ENCODE measurements at places on chromosomes 7 and 10. TPM values are rescaled to one million over a fixed set of nuclear protein-coding genes. Genes with fewer than 3 reads are reported as not detected.

HTR5A gene
- not detected for total RNA-seq

MDH2 gene
- total RNA-seq: 272 TPM

RGR gene
- total RNA-seq: not detected

SLC29A4 gene
- total RNA-seq: 3.7 TPM

CALHM1 gene
- total RNA-seq: not detected

TMEM72 gene
- 0.15 TPM for total RNA-seq

TWIST1 gene
- total RNA-seq: 1.9 TPM

MACC1 gene
- total RNA-seq: not detected

SCART1 gene
- 0.24 TPM for total RNA-seq

ANKRD61 gene
- not detected for total RNA-seq

AKR1D1 gene
- total RNA-seq: not detected

CYREN gene
- 31.4 TPM for total RNA-seq

PDE6C gene
- not detected for total RNA-seq

GLUD1 gene
- total RNA-seq: 88.6 TPM

CHST15 gene
- 7.0 TPM for total RNA-seq

NEUROD6 gene
- total RNA-seq: not detected

CLDN3 gene
- not detected for total RNA-seq

DENND10 gene
- total RNA-seq: 25.9 TPM

- peak overlapping the region; percentile 61 for H3K27ac ChIP-seq
- H3K4me1 ChIP-seq: no peaks in the 10 kb centered on the region
- no peaks in the 10 kb centered on the region for H3K27me3 ChIP-seq
- no peaks in the 10 kb centered on the region for H3K36me3 ChIP-seq
- no peak for DNase-seq
- no peak overlapping the region for H3K4me3 ChIP-seq
Observed at GRCh38 chr7:134480730-134481129, 21.8 kb upstream of the AKR1B1 start.

DNA sequence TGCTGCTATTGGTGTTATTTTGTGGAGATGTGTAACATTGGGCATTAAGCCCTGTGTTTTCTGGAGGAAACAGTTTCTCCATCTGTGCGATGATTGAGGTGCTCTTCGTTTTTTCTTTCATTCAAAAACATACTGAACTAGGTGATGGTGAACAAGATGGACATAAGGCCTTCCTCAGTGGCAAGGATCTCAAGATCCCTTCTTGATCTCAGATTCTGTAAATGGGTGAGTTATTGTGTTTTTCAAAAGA is 759 bp upstream of the ELAPOR2 start:
- H3K27me3 ChIP-seq: no peaks in the 10 kb centered on the region
- H3K27ac ChIP-seq: peak overlapping the region; percentile 55
- peak overlapping the region; percentile 73 for H3K4me3 ChIP-seq
- DNase-seq: no peak
- no peaks in the 10 kb centered on the region for H3K36me3 ChIP-seq

DNA sequence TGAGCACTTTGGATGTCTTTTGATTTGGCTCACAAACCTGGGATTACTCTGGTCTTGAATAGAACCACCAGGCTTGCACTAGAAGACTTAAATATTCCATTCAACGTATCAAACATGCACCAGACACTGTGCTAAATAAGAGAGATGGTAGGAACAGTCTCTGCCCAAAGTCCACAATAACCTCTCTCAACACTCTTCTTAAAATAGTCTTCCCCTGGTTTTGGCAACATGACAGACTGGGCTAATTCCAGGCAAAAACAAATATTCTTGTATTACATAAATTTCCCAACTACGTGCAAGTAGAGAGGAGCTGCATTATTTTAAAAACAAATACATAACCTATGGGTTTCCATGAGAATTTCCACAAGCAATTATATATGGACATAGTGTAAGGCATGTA is 64.8 kb upstream of the PAPSS2 start:
- DNase-seq: no peak
- no peaks in the 10 kb centered on the region for H3K27me3 ChIP-seq
- no peak overlapping the region for H3K4me3 ChIP-seq
- no peak overlapping the region for H3K27ac ChIP-seq

DNA sequence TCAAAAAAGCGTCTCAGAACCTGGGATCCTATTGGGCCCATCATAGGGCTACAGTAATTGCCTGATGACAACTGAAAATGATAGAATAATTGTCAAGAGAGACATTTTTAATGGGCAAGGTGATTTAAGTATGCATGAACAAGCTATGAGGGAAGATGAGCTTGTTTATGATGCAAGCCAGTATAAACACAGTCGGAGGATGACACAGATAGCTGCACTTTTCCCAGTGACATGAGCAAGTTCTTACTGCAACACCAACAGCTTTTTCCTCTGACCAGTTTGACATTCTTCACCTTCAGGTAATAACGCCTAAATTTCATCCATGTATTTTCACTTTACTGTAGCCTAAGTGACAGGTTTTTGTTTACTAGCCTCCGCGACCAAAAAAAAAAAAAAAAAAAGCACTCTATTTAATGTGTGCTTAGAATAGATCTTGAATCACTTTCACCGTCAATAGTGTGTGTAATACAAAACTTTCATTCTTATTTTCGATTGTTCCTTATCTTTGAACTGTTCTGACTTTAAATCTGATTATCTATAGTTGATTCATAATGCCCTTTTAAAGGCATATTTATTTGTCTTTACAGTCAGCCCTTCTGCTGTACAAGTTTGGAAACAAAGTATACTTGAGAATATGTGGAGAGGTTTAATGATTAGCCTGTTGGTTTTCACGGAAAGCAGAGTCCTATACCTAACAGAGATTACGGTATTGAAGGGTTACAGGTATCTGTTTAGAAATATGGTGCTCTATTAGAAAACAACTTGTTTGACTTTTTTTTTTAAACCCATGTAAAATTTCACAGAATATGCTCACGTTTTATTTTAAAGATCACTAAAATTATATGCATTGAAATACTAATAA is 1.7 kb downstream of the FOXP2 start:
- no peaks in the 10 kb centered on the region for H3K27me3 ChIP-seq
- DNase-seq: no peak
- H3K4me1 ChIP-seq: no peaks in the 10 kb centered on the region
- H3K36me3 ChIP-seq: no peaks in the 10 kb centered on the region
- H3K4me3 ChIP-seq: no peak overlapping the region
- H3K27ac ChIP-seq: no peak overlapping the region

- no peak overlapping the region for H3K27ac ChIP-seq
- DNase-seq: no peak
- H3K4me1 ChIP-seq: no peaks in the 10 kb centered on the region
Observed at GRCh38 chr10:132706701-132707100, 79.2 kb downstream of the NKX6-2 start.

DNA sequence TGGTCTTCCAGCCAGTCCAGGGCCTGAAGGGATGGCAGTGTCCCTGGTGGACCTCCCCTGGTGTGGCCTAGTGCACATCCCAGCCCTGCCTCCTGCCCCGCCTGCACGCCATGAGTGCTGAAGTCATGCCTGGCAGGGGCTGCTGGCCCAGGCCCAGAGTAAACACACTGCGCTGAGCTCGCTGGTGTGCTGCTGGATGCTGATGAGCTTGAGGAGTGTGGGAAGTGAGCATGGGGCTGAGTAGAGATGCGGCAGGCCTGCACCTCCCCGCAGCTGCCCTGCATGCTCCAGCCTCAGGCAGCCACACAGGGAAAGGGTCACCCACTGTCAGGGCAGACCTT is 43.2 kb downstream of the HTRA1 start:
- DNase-seq: peak; percentile 88
- H3K4me1 ChIP-seq: no peaks in the 10 kb centered on the region
- H3K27me3 ChIP-seq: no peaks in the 10 kb centered on the region
- H3K4me3 ChIP-seq: no peak overlapping the region
- H3K36me3 ChIP-seq: peaks cover 10% of the 10 kb centered on the region
- H3K27ac ChIP-seq: peak overlapping the region; percentile 25

GRCh38 chr10:93652857-93653256 is 40.5 kb downstream of the PDE6C start:
- no peak for DNase-seq
- H3K4me1 ChIP-seq: no peaks in the 10 kb centered on the region
- H3K27ac ChIP-seq: no peak overlapping the region
- H3K27me3 ChIP-seq: no peaks in the 10 kb centered on the region

- peaks cover 8% of the 10 kb centered on the region for H3K4me1 ChIP-seq
- DNase-seq: no peak
- H3K4me3 ChIP-seq: no peak overlapping the region
Observed at GRCh38 chr10:97197030-97197500, 11.3 kb upstream of the SLIT1 start.

GRCh38 chr7:43750016-43750887 is 8.2 kb upstream of the BLVRA start:
- no peak overlapping the region for H3K4me3 ChIP-seq
- no peaks in the 10 kb centered on the region for H3K36me3 ChIP-seq
- no peaks in the 10 kb centered on the region for H3K4me1 ChIP-seq

DNA sequence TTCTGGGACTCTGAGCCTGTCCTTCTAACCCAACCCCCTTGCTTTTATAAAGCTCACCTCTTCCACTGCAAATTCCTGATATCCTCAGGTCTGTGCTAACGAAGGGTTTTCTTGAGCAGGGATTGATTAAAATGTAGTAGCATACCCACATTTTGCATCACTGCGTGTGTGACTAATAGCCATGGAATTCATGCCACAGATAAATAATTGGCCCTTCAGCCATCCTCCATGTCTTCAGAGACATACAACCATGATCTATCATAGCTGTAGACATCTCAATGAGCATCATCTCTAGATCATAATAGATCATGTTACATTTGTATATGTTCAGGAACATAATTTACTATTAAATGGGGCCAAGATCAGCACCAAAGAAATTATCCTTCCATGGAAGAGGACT is 990.3 kb downstream of the KCNMA1 start:
- DNase-seq: no peak
- no peak overlapping the region for H3K27ac ChIP-seq
- no peak overlapping the region for H3K4me3 ChIP-seq
- H3K36me3 ChIP-seq: no peaks in the 10 kb centered on the region
- H3K27me3 ChIP-seq: no peaks in the 10 kb centered on the region

DNA sequence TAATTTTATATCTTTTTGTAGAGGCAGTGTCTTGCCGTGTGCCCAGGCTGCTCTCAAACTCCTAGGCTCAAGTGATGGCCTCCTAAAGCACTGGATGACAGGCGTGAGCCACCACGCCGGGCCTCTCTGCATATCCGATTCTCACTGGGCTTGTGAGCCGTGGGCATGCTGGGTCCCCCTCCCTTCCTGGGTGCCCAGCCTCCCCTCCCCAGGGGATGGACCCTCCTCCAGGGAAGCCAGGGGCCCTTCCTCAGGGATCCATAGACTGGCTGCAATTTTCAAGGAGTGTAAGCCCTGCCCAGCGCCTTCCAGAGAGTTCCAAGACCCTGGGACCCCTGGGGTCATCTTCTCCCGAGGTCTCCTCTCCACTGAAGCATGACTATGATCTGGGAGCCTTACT is 23.7 kb upstream of the ELFN1 start:
- no peak for DNase-seq
- no peaks in the 10 kb centered on the region for H3K36me3 ChIP-seq
- peaks cover 25% of the 10 kb centered on the region for H3K4me1 ChIP-seq
- no peaks in the 10 kb centered on the region for H3K27me3 ChIP-seq

- peaks cover 14% of the 10 kb centered on the region for H3K4me1 ChIP-seq
- DNase-seq: no peak
- no peaks in the 10 kb centered on the region for H3K27me3 ChIP-seq
- H3K36me3 ChIP-seq: no peaks in the 10 kb centered on the region
- H3K27ac ChIP-seq: peak within 1 kb of the TSS; percentile 66
- peak within 1 kb of the TSS; percentile 71 for H3K4me3 ChIP-seq
Observed at GRCh38 chr10:59709395-59710125, at the start of gene SLC16A9. Gene SLC16A9, minus strand, starts transcription at chr10:59709850. Its CDS starts 25,559 bp downstream, at chr10:59684291.

GRCh38 chr10:85284778-85285770 is 956.7 kb downstream of the CCSER2 start:
- H3K4me3 ChIP-seq: no peak overlapping the region
- H3K4me1 ChIP-seq: no peaks in the 10 kb centered on the region
- H3K27ac ChIP-seq: no peak overlapping the region
- H3K36me3 ChIP-seq: no peaks in the 10 kb centered on the region
- no peak for DNase-seq

DNA sequence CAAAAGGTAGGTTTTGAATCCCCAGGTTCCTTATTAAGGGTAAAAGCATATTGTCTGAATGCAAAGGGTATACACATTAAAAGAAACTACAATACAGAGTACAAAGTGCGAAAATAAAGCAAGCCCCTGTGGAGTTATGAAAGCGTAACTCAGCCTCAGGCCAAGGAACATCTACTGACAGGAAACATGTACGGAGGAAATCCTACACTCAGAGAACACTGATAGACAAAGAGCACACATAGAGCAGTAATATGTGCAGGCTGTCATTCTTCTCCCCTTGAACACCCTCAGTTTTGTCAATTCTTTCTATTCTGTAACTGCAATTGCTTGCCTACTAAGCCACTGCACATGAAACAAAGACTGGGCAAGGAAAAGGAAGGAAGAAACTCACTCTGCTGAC is 150.2 kb downstream of the DGKB start:
- no peak overlapping the region for H3K27ac ChIP-seq
- no peaks in the 10 kb centered on the region for H3K27me3 ChIP-seq
- H3K36me3 ChIP-seq: no peaks in the 10 kb centered on the region
- no peaks in the 10 kb centered on the region for H3K4me1 ChIP-seq

- H3K4me3 ChIP-seq: no peak overlapping the region
- no peaks in the 10 kb centered on the region for H3K27me3 ChIP-seq
- peaks cover 87% of the 10 kb centered on the region for H3K36me3 ChIP-seq
- H3K27ac ChIP-seq: peak overlapping the region; percentile 74
- DNase-seq: no peak
Observed at GRCh38 chr10:62068464-62068863, 167.0 kb downstream of the ARID5B start.

- H3K27ac ChIP-seq: no peak overlapping the region
- no peaks in the 10 kb centered on the region for H3K36me3 ChIP-seq
- H3K4me3 ChIP-seq: no peak overlapping the region
- no peak for DNase-seq
- no peaks in the 10 kb centered on the region for H3K27me3 ChIP-seq
Observed at GRCh38 chr7:28156401-28156800, 24.2 kb downstream of the JAZF1 start.
